ENCODE measurements at places on chromosomes 7 and 10.

DNA sequence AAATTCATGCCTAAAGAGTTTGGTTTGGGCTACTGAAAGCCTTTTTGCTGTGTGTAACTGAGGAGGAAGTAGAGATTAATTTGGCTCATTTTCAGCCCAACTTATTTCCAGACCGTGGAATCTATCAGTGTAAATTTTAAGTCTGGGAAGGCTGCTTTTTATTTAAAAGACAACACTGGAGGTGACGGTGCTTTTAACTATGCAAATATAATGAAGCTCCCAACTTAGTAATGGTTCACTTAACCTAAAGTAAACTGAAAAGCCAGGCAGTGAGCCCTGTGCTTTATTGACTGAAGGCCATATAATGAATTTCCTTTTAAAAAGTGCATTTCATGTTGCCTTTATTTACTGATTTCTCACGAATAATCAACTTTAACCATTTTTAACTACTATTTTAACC is 127.2 kb downstream of the NPY start:
- H3K27me3 ChIP-seq: no peaks in the 10 kb centered on the region
- H3K27ac ChIP-seq: no peak overlapping the region
- H3K4me1 ChIP-seq: peaks cover 2% of the 10 kb centered on the region
- H3K36me3 ChIP-seq: no peaks in the 10 kb centered on the region

GRCh38 chr7:37706804-37707203 is 23.2 kb downstream of the GPR141 start:
- H3K4me3 ChIP-seq: no peak overlapping the region
- no peak for DNase-seq
- H3K27me3 ChIP-seq: no peaks in the 10 kb centered on the region
- H3K36me3 ChIP-seq: no peaks in the 10 kb centered on the region

DNA sequence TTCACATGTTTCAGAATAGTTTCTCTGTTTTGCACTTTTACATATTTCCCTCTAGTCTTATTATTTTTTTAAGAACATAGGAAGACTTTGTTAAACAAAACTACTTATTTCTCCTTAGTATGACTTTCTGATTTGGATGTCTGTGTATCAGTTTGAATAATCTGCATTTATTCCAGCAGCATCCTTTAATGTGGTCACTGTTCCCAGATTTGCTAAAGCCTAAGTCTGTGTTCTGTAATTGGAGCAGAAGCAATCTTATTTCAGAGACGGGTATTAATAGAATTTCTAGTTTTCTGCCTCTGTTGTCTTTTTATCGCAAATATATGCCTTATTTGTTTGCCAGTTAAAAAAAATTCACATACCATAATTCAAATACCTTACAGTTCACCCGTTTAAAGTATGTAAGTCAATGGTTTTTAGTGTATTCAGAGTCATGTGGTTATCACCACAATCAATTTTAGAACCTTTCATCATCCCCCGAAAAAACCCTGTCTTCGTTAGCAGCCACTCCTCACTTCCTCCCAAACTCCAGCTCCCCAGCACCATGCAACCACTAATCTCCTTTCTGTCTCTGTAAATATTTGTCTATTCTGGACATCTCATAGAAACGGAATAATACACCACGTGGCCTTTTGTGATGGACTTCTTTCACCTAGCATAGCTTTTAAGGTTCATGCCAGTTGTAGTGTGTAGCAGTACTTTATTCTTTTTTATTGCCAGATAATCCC is 58.7 kb downstream of the INPP5F start:
- H3K4me1 ChIP-seq: peaks cover 19% of the 10 kb centered on the region
- H3K27me3 ChIP-seq: no peaks in the 10 kb centered on the region
- H3K36me3 ChIP-seq: no peaks in the 10 kb centered on the region

DNA sequence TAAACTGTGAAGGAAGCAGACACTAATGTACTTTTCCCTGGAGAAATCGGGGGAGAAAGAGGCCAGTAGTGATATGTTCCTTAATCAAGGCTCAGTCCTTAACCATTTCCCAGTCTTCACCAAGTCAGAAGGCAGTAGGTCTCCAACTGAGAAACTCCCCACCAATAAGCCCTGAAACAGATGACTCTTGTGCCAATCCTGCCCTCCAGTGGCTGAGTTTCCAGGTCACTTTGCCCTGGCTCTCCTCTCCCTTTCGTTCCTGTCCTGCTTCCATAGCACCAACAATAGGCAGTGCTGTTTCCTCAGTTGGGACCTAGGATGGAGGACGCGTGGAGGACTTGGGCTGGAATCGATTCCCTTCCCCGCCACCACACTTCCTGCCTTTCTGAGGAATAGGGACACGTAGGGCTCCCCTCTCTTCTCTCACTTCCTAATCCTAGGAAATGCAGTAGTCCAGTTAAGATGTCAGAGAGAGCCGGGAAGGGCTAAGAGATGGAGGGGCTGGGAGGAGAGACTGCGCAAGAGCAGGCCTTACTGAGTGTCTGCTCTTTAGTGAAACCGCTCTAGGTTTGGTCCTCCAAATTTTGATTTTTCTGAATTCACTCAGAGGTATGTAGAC is 23.4 kb downstream of the ATOH7 start:
- no peak overlapping the region for H3K4me3 ChIP-seq
- DNase-seq: no peak
- H3K27me3 ChIP-seq: peaks cover 12% of the 10 kb centered on the region
- H3K4me1 ChIP-seq: no peaks in the 10 kb centered on the region
- no peak overlapping the region for H3K27ac ChIP-seq

DNA sequence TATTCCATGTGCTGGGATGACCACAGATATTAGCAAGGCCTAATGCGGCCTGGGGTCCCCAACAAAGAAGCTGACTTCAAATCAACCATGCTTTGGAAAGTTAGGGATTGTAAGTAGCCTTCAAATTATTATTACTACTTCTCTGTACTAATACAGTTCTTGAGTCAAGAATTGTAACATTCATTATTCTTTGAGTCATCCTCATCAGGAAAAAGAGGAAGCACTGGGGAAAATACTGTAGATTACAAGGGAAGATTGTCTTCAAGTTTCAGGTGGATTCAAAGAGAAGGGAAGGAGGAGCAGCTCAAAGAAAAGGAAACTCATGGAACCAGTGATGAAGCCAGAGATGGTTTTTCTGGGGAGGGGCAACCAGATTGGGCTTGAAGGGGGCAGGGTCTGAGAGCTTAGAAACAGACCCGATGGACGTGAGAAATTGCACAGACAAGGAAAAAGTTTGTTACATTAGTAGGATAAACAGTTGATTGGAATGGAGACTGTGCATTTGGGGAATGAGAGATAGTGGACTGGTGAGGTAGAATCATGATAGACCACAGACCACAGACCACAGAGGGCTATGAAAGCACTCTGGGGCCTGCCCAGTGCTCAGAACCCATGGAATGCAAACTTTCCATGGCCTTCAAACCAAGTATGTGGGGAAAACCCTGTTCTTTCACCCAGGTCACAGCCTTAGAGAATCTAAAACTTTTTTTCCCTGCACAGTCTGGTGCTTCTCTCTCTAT is 209.9 kb downstream of the ZNF365 start:
- DNase-seq: no peak
- H3K36me3 ChIP-seq: no peaks in the 10 kb centered on the region
- no peaks in the 10 kb centered on the region for H3K4me1 ChIP-seq
- no peak overlapping the region for H3K4me3 ChIP-seq
- no peak overlapping the region for H3K27ac ChIP-seq
- H3K27me3 ChIP-seq: peaks cover 3% of the 10 kb centered on the region

DNA sequence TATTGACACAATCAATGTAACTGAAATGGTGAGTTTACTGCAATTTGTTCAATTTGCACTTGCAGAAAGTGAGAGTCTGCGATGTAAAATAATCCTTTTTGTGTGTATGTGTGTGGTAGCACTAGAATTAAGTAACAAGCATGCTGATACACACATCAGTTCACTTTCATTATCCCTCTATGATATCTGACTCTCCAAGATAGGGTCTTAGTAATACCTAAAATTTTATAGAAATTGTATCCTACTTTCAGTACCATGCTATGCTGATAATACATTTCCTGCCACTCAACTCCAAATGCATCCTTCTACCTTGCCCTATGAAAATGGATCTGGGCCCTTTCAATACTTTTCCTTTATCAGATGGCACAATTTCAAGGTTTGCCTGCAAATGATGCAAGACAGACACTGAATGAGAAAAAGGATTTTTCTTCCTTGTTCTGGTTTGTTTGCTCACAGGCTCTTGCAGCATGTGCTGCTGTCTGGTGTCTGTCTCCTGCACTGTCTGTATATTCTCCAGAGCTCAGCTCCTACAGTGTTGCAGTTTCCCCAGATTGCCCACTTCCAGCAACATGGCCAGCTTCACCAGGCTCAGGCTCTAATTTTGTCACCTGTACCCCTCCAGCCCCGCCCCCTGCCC is 297.9 kb upstream of the HGF start:
- H3K36me3 ChIP-seq: no peaks in the 10 kb centered on the region
- no peak for DNase-seq
- no peak overlapping the region for H3K4me3 ChIP-seq
- no peaks in the 10 kb centered on the region for H3K27me3 ChIP-seq
- H3K27ac ChIP-seq: no peak overlapping the region

GRCh38 chr7:149855361-149856305 is 17.5 kb downstream of the ZNF862 start:
- peaks cover 36% of the 10 kb centered on the region for H3K4me1 ChIP-seq
- no peaks in the 10 kb centered on the region for H3K27me3 ChIP-seq
- peak overlapping the region; percentile 49 for H3K27ac ChIP-seq
- no peak for DNase-seq

GRCh38 chr10:129963641-129964501 is at the start of gene EBF3:
EBF3 (minus strand) TSS chr10:129964274; CDS start chr10:129963768, 506 bp downstream.
- no peak within 1 kb of the TSS for H3K27ac ChIP-seq
- H3K36me3 ChIP-seq: no peaks in the 10 kb centered on the region
- peaks cover 39% of the 10 kb centered on the region for H3K4me1 ChIP-seq
- H3K4me3 ChIP-seq: no peak within 1 kb of the TSS
- no peak for DNase-seq

- H3K27me3 ChIP-seq: peaks cover 13% of the 10 kb centered on the region
- no peaks in the 10 kb centered on the region for H3K4me1 ChIP-seq
- H3K27ac ChIP-seq: no peak overlapping the region
- no peak for DNase-seq
- no peak overlapping the region for H3K4me3 ChIP-seq
- H3K36me3 ChIP-seq: no peaks in the 10 kb centered on the region
These were observed 176.8 kb downstream of the KIAA1217 start for GRCh38 chr10:24385776-24386175.

DNA sequence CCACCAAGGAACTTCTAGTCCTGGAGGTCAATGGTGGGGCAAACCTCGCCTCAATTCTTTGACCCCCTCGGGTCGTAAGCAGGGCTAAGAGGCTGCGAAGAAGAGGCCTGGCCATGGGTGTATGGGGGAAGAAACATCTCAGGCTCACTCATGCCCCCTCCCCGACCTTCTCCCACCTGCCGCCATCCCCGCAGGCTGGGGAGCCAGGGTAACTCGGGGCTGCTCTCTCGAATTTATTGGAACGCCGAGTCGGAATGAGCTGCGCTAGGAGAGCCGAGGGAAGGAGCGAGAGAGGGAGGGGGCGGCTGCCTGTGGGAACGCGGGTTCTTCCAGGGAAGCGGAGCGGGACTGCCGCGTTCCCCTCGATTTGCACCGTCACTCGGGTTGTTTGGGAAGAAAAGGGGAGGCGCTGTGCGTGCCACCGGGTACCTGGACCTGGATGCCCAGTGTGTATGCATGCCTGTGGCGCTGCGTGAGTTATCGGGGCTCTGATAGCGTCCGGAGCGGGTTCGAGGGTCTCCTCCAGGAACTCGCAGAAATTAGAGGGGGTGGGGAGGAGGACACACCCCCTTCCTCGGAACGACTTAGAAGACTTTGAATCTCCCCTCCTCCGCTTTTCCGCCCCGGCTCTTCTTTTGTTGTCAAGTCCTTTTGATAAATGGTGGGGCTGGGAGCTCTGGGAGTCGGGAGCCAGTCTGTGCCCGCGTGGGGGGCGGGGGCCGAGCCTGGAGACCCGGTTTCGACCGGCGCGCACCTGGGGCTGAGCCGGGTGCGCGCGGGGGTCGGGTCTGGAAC is 1.8 kb upstream of the ZNF503 start:
- DNase-seq: no peak
- H3K4me1 ChIP-seq: peaks cover 54% of the 10 kb centered on the region
- peaks cover 89% of the 10 kb centered on the region for H3K27me3 ChIP-seq
- H3K4me3 ChIP-seq: peak overlapping the region; percentile 45

GRCh38 chr7:137829337-137829992 is 17.3 kb downstream of the DGKI start:
- H3K4me1 ChIP-seq: no peaks in the 10 kb centered on the region
- no peaks in the 10 kb centered on the region for H3K36me3 ChIP-seq
- H3K27ac ChIP-seq: no peak overlapping the region
- DNase-seq: no peak

- H3K27me3 ChIP-seq: no peaks in the 10 kb centered on the region
- peak overlapping the region; percentile 77 for H3K4me3 ChIP-seq
- H3K27ac ChIP-seq: peak overlapping the region; percentile 75
- no peak for DNase-seq
- H3K4me1 ChIP-seq: peaks cover 53% of the 10 kb centered on the region
These were observed 1.3 kb downstream of the SAR1A start for GRCh38 chr10:70169011-70169410.

All from T-cell (primary cell).